ENCODE measurements at places on chromosomes 16 and 17.
A peak's percentile ranks its signal among the peaks of the same experiment; 100 is the strongest.

- DNase-seq = no peak
These were observed 3.9 kb downstream of the CDH13 start for GRCh38 chr16:82630688-82631087.

DNA sequence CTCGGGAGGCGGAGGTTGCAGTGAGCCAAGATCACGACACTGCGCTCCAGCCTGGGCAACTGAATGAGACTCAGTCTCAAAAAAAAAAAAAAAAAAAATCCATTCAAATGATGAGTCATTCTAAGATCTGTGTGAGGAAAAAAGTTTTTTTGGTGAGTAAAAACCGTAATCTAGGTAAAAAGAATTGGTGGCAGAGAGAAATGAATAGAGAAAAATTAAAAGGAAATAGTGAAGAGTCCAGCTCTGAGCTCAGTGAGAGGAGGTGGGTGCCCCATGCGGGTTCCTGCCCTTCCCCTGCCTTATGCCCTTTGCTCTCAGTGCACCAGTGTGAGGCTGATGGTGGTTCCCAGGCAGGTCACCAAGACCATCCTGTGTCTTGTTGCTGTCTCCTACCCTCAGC, 20.9 kb downstream of the GAN start:
- no peak for DNase-seq

DNA sequence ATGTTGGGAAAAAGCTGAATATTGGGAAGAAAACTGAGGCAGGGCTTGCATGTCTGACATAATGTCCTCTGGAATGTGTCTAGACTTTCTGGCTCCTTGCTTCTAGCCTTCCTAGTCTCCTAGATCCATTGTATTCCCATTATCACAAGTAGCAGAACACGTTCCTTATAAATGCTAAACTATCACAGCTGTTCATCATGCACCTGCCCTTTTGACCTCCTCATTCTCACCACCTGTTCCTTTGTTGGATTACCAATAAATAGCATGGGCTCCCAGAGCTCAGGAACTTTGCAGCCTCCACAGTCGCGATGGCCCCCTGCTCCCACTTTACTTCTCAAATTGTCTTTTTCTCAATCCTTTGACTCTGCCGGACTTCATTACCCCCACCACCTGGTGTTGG, 49.7 kb downstream of the ACSM1 start:
- DNase-seq = no peak

DNA sequence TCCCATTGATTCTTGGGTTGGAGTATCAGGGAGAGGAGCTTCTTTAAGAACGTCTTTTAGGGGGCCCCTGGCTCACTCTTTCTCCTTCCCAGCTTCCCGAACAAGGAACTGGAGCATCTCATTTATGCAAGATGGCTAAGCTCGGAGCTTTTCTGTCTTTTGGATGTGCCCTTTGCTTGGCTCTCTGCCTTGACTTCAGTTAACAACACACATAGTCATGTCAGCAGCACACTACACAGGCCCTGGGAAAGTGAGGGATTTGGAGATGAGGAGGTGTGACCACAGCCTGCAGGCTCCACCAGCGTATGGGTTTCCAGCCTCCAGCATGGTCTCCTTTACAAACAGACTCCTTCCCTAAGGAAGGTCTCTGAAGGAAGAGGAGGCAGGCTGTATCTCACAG, 310.4 kb downstream of the SNX29 start:
- DNase-seq = no peak

DNA sequence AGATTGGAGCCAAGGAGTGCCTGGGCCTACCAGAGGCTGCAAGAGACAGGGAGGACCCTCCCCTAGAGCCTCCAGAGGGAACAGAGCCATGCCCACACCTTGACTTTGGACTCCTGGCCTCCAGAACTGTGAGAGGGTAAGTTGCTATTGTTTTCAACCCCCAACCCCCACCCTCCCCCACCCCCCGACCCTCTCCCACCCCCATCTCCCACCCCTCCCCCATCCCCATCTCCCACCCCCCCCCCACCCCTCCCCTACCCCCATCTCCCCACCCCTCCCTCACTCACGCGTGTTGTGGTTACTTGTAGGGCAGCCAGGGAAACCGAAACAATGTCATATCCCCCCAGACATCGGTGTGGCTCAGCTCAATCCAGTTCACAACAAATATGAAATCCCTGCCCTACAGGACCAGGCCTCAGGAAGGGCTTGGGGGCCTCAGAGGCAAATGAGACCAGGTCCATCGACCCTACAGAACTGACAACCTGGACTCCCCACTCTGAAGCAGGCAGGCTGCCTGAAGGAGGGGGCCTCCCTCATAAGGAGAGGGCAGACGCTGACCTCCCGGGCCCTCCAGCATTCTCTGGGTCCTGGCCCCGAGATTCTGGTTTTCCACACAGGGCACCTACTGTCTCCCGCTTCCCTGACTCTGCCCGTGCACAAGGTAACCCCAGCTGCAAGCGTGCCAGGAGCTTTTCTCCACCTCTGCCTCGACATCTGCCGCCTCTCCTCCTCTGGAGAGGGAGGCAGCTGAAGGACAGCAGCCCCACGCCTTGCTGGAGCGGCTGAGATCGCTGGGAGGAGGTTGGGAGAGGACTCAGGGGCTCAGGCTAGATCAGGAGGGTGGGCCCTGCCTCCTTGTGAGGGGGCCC, 3.0 kb upstream of the ZCCHC14 start:
- DNase-seq = no peak

GRCh38 chr16:22007509-22008214, at the start of gene MOSMO:
Gene MOSMO (plus strand): TSS chr16:22008111. CDS start chr16:22008302, 191 bp downstream.
- DNase-seq = peak; percentile 13

- no peak for DNase-seq
These were observed 82.2 kb upstream of the CDC42EP4 start for GRCh38 chr17:73393962-73394361.

GRCh38 chr17:82429824-82430223, 11.4 kb upstream of the OGFOD3 start:
- DNase-seq = no peak

DNA sequence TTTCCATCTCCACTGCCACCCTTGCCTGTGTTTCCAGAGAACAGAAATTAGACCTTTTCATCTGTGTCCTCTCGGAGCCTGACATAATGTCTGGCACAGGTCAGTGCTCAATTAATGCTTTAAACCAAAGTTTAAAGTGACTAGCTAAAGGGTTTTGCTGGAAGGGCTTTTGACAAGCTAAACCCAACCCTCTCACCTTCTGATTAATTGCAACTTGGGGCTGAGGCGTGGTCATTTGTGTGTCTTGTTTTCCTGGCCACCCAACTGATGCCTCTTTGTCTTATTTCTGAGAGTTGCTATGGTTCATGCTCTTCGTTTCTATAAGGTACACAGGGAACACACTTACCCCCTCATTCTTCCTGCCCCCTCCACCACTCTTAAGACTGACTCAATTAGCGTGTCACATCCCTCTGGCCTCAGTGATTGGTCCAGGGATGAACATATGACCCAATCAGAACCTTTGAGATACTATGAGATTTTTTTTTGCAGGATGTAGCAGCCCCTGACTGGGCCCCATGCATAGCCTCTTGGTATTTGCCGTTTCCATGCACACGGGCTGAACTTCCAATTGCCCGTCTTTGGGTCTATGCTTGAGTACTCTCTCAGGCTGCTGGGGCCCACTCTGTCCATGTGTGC, 15.8 kb upstream of the BRD7 start:
- no peak for DNase-seq

DNA sequence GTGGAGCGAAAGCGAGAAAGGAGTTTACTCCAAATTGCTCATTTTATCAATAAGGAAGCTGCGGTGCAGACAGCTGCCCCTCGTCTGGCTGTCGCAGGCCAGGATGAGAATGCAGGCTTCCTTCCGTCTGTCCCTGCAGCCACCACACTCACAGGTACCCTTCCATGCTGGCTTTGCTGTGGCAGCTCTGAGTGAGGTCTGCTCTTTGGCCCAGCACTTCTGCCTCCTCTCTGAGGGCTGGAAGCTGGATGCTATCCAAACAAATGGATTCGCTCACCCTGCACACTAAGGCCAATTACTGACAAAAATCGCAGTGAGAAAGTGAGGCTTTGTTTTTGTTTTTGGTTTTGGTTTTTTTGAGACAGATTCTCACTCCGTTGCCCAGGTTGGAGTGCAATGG, 7.0 kb downstream of the ARMC7 start:
- DNase-seq = no peak

DNA sequence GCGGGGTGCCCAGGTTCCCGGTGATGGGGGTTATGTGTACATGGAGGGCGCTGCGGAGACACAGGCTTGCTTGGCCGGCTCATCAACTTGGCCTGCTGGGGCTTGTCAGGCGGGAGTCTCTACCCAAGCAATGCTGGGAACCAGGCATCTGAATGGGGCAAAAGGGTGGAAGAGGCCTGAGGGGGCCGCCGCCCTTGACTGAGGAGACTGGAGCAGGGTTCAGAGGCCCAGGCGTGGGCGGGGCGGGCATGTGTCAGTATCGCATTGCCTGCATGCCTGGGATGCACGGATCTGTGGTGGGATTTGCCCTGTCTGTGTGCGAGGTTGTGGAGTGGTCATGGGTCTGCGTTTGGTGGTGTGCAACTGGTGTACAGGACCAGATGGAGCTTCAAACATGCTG, 21.1 kb downstream of the ARHGAP23 start:
- no peak for DNase-seq

- no peak for DNase-seq
These were observed 251.2 kb downstream of the ENGASE start for GRCh38 chr17:79325709-79326430.

GRCh38 chr16:54627616-54628015, 303.0 kb upstream of the IRX5 start:
- no peak for DNase-seq

GRCh38 chr17:34519282-34519681, 60.1 kb upstream of the TMEM132E start:
- DNase-seq = peak; percentile 6

- DNase-seq = peak; percentile 42
These were observed 38.6 kb upstream of the CACNG4 start for GRCh38 chr17:66925811-66926500.

GRCh38 chr16:51243936-51244436, 92.9 kb upstream of the SALL1 start:
- DNase-seq = no peak

DNA sequence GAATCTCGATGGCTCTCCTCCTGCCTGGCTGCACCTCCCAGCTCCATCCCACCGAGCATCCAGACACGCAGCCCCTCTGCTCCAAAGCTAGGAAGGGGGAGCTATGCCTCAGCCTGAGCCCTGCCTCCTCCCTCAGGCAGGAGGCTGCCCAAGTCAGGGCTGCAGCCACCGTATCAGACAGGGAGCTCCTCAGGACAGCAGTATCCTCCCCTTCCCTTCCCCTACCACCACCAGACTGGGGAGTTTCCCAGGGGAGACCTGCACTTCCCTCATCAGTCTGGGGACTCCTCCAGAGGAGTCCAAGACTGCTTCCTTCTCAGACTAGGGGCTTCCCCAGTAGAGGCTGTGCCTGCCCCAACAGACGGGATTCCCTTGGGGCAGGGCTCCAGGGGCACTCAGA, 17.5 kb downstream of the TMEM132E start:
- no peak for DNase-seq

DNA sequence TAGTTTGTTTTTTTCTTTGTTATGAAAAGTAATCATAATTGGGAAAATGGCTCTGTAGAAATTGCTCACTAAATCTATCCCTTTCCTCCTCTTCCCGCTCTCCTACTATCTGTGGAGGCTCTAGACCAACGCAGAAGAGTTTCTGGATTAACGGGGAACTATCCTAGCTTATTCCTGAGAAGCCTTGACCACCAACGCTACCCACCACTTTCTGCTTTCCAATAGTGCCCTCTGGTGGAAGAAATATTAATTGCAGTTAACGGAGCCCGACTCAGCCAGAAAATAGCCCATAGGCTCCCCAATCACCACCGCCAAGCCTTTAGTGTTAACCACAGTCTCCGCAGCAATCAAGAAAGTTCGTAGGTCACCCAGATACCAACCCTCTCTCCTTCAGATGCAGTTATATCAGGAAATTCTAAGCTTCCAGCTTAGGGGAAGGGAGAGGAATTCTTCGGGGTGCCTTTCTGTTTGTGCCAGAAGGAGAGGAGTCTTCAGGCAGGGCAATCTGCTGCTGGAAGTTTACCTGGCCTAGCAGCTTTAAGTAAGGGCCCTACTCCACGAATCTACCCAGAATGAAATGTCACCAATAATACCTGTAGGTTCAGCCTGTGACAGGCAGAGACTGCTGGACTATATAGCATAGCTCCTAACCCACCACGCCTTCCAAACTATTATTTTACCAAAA, 23.0 kb upstream of the NSRP1 start:
- DNase-seq = peak; percentile 20

- DNase-seq = no peak
These were observed 21.5 kb downstream of the USP22 start for GRCh38 chr17:21021208-21021803.

DNA sequence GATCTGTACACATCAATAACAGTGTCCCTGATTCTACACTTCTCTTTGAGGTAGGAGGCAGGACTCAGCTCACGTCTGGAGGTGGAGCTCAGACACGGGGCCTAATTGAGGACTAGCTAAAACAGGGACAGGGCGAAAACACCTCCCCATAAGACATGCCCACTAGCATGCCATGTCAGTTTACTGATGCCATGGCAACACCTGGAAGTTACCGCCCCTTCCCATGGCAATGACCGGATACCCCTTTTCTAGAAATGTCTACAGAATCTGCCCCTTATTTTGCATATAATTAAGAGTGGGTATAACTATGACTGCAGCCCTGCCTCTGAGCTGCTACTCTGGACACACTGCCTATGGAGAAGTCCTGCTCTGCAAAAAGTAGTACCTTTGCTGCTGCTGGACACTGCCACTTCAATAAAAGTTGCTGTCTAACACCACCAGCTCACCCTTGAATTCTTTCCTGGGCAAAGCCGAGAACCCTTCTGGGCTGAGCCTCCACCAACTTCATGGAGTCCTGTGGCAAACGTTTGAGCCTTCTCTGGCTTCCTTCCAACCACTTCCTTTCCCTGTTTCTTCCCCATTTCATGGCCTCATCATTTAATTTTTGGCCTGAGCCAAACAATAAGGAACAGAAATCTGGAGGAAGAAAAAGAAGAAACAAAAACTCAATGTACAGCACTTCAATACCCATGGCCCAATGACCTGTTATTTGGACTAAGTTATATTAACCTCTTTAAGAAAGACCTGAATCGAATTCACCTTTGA, 21.0 kb downstream of the PHB1 start:
- DNase-seq = no peak

DNA sequence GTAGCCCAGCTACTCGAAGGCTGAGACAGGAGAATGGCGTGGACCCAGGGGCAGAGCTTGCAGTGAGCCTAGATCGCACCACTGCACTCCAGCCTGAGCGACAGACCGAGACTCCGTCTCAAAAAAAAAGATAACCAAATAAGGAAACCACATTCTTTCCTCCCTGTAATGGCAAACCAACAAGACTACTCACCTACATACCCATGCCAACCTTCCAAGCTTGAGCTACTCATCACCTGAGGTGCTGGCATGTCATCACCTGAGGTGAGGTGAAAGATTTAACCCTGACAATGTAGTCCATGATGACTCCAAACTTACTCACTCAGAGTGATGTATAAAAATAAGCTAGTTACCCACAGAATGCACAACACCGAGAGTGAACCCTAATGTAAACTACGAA, 85.2 kb downstream of the SMG6 start:
- no peak for DNase-seq

- no peak for DNase-seq
These were observed 39.4 kb upstream of the MTSS2 start for GRCh38 chr16:70725024-70725911.

- no peak for DNase-seq
These were observed 16.7 kb upstream of the TANGO6 start for GRCh38 chr16:68826652-68827051.

Measured in COR-L47 (cell line).